NCI-H2081 treated with DMSO at 0.1 percent for 48 hours (cell line): ENCODE measurements at places on chromosomes 6 and 20.

GRCh38 chr20:1938464-1939269 is 43.5 kb downstream of the SIRPA start:
- no peak for DNase-seq

DNA sequence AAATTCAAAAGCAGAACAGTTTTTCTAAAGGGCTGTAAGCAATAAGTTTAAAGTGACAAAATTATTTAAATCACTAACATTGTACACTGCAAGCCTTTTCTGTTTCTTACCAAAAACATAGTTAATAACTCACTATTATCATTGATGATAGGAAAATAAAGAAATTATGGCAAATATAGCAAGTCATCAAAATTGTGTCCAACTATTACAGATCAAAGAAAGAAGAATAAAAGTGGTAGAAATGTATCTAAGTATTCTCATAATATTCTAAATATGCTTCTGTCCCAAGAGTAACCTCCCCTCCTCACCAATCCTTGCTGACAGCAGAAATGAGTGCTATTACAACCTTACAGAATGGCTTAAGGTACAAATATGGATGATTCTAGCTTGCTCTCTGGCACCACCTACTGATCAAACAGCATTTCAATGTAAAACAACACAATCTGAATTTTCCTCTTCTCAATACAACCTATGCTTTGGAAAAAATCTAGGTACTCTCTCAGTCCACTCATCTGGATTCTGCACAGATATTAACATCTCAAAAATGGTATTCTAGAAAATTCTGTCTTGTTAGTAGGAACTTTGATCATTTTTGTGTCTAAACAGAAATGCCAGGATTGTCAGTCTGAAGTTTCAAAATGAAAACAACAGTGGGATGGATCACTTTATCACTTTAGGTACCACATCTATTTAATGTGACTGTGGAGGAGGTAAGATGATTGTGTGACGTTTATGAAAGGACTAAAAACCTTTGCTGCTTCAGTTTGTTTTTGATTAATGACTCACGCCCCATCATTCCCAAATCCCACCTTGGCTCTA is 40.9 kb downstream of the ZFP64 start:
- peak; percentile 21 for DNase-seq

DNA sequence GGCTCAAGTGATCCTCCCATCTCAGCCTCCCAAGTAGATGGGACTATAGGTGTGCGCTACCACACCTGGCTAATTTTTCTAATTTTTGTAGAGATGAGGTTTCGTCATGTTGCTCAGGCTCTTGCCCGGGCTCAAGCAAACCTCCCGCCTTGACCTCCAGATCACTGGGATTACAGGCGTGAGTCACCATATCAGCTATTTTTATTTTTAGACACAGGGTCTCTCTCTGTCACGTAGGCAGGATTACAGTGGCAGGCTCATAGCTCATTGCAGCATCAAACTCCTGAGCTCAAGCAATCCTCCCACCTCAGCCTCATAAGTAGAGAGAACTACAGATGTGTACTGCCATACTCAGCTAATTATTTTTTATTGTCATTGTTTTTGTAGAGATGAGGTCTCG is 41.7 kb downstream of the SLC23A2 start:
- DNase-seq = no peak

GRCh38 chr6:134624781-134625180 is 306.9 kb upstream of the SGK1 start:
- no peak for DNase-seq

GRCh38 chr6:158686791-158687381 is 37.0 kb downstream of the SYTL3 start:
- DNase-seq = no peak
